Small intestine (tissue), 16 donors: ENCODE measurements at places on chromosomes 16 and 17. TPM values are rescaled to one million over a fixed set of nuclear protein-coding genes. Genes with fewer than 3 reads are reported as not detected.

The HBA2 gene
- 10.7 TPM for polyA plus RNA-seq

GRCh38 chr16:31129568-31130335 is 5.8 kb downstream of the PRSS8 start:
- DNase-seq = peak; percentile 46
- no peaks in the 10 kb centered on the region for H3K27me3 ChIP-seq
- no peak overlapping the region for H3K4me3 ChIP-seq
- H3K27ac ChIP-seq = peak overlapping the region; percentile 94
- no peaks in the 10 kb centered on the region for H3K36me3 ChIP-seq

GRCh38 chr16:11297492-11298142 is 16.5 kb upstream of the PRM1 start:
- H3K4me1 ChIP-seq = peaks cover 9% of the 10 kb centered on the region
- H3K27ac ChIP-seq = no peak overlapping the region
- no peaks in the 10 kb centered on the region for H3K27me3 ChIP-seq
- H3K4me3 ChIP-seq = no peak overlapping the region
- H3K36me3 ChIP-seq = no peaks in the 10 kb centered on the region
- peak; percentile 51 for DNase-seq

DNA sequence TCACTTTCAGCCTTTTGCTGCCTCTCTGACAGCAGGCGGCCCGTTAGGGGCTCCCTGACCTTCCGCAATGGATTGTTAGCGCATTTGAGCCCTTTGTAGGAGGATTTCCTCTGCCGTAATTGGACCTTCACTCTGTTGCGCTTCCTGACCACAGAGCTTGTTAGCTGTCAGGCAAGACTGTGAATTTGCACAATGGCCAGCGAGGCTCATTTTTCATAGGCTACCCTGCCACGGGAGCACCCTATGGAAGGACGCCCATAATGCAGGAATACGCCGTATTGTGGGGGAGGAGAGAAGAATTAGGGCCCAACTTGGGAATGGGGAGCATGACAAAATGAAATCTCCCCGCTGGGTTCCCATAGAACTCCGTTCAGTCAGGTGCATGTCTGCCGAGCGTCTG is 205.2 kb upstream of the NLRP1 start:
- no peak overlapping the region for H3K4me3 ChIP-seq
- H3K27me3 ChIP-seq = no peaks in the 10 kb centered on the region
- H3K4me1 ChIP-seq = no peaks in the 10 kb centered on the region
- no peak overlapping the region for H3K27ac ChIP-seq
- DNase-seq = no peak

DNA sequence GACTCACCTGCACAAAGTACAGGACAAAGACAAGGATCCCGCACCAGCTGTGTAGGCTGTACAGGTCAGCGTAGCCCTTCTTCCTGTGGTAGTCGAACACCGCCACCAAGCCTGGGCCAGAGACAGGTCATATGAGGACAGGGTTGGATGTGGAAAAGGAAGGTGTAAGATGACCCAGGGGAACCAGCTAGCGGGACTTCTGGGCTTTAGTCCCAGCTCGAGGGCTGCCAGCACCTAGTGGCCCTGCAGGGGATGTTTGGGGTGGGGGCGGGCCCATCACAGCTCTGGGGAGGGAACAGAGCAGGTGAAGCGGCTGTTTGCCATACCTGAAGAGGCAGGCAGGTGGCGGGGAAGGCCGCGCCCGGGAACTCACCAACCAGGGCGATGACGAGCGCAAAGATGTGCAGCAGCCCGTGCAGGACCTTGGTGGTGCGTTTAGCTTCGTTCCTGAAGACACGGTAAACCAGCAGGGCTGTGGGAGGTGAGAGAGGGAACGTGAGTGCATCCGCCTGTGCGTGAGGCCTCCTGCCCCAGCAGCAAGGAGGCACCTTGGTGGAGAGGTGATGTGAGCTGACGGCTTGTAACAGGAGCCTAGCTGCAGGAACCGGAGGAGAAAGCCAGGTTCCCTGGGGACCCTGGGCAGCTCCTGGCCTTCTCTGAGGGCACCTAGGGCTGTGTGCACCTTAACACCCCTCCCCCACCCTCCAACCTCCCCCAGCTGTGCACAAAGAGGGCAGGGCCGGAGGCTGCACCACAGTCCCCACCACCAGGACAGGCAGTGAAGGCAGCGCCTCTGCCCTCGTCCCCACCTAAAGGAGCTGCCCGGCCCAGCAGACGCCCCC is 10.2 kb downstream of the CYB561 start:
- H3K4me1 ChIP-seq = peaks cover 5% of the 10 kb centered on the region
- peak; percentile 67 for DNase-seq
- peak overlapping the region; percentile 37 for H3K27ac ChIP-seq
- H3K36me3 ChIP-seq = peaks cover 57% of the 10 kb centered on the region
- H3K4me3 ChIP-seq = no peak overlapping the region

DNA sequence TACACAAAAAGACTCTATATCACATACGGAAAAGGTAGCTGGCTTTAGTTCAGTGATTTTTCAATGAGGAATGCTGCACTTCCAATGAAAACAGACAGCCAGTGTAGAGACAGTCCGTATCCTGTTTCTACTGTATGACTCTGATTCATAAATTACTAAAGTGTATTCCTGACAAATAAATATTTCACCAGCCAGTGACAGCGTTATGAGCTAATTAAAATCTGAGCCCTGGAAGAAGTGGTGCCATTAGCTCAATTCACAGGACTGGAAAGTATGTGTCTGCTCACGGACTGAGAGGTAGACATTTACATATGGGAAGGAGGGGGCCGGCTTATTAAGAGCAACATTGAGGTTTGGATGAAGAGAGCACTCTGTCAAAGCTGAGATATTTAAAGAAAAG is 207.9 kb upstream of the RBFOX1 start:
- no peaks in the 10 kb centered on the region for H3K36me3 ChIP-seq
- H3K4me1 ChIP-seq = no peaks in the 10 kb centered on the region
- H3K4me3 ChIP-seq = no peak overlapping the region
- no peaks in the 10 kb centered on the region for H3K27me3 ChIP-seq

GRCh38 chr17:13931111-13931526 is 138.2 kb upstream of the COX10 start:
- H3K27ac ChIP-seq = peak overlapping the region; percentile 11
- no peak for DNase-seq
- H3K4me1 ChIP-seq = no peaks in the 10 kb centered on the region
- H3K36me3 ChIP-seq = no peaks in the 10 kb centered on the region

The C1QTNF1 gene
- 57.4 TPM for polyA plus RNA-seq

The CNTNAP4 gene
- polyA plus RNA-seq = not detected

The HSD17B1 gene
- polyA plus RNA-seq = 2.4 TPM

DNA sequence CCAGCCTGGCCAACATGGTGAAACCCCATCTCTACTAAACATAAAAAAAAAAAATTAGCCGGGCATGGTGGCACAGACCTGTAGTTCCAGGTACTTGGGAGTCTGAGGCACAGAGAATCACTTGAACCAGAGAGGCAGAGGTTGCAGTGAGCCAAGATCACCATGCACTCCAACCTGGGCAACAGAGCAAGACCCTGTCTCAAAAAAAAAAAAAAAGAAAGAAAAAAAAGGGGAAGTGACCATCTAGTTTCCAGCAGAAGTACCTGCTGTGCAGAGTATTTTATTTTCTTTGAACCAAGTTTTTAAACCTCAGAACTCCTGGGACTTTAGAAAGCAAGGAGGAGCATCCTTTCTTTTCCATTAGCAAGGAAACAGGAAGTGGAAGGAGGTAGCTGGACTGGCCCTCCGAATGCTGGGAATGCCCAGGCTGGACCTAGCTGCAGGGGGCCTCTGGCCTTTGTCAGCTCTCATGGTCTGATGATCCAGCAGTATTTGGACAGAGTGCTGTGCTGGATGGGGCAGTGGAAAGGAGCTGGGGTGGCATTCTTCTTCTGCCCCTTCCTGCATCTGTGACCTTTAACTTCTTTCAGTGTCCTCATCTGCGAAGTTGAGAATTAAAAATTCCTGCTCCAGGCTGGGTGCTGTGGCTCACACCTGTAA is 6.6 kb downstream of the GID4 start:
- H3K27me3 ChIP-seq = no peaks in the 10 kb centered on the region
- no peaks in the 10 kb centered on the region for H3K36me3 ChIP-seq
- H3K27ac ChIP-seq = no peak overlapping the region
- no peak for DNase-seq
- no peak overlapping the region for H3K4me3 ChIP-seq

GRCh38 chr17:44960691-44961090 is 7.4 kb downstream of the C1QL1 start:
- no peak overlapping the region for H3K27ac ChIP-seq
- H3K36me3 ChIP-seq = no peaks in the 10 kb centered on the region
- no peaks in the 10 kb centered on the region for H3K27me3 ChIP-seq
- H3K4me3 ChIP-seq = no peak overlapping the region

The OMG gene
- not detected for polyA plus RNA-seq

DNA sequence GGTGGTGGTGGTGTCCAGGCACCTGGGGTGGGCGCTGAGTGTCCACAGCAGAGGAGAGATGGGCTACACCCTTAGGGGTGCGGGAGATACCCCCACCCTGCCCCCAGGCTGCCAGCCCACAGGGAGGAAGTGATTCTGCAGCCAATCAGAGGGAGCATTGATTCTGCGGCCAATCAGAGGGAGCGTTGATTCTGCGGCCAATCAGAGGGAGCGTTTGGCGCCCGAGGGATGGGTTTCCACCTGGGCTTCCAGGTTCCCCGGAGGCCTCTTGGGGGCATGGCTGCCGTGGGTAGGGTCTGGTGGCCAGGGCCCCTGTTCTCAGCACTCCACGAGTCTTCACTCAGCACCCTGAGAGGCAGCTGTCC is 28.2 kb upstream of the ACSF3 start:
- H3K4me3 ChIP-seq = no peak overlapping the region
- H3K27ac ChIP-seq = no peak overlapping the region
- no peaks in the 10 kb centered on the region for H3K4me1 ChIP-seq
- no peaks in the 10 kb centered on the region for H3K27me3 ChIP-seq
- no peaks in the 10 kb centered on the region for H3K36me3 ChIP-seq
